Stimulated activated CD4-positive, alpha-beta T cell treated with anti-CD3 and anti-CD28 coated beads, Interleukin-2, amount 100 ng/mL, for 24 hours (primary cell): ENCODE measurements at places on chromosomes 2 and 18.

- DNase-seq, result no peak
Observed at GRCh38 chr18:12606592-12607315, 51.2 kb downstream of the SPIRE1 start.

GRCh38 chr18:22549260-22549937 is 131.7 kb upstream of the CTAGE1 start:
- no peak for DNase-seq

GRCh38 chr2:174059884-174060244 is 94.7 kb upstream of the SP3 start:
- DNase-seq, result no peak

DNA sequence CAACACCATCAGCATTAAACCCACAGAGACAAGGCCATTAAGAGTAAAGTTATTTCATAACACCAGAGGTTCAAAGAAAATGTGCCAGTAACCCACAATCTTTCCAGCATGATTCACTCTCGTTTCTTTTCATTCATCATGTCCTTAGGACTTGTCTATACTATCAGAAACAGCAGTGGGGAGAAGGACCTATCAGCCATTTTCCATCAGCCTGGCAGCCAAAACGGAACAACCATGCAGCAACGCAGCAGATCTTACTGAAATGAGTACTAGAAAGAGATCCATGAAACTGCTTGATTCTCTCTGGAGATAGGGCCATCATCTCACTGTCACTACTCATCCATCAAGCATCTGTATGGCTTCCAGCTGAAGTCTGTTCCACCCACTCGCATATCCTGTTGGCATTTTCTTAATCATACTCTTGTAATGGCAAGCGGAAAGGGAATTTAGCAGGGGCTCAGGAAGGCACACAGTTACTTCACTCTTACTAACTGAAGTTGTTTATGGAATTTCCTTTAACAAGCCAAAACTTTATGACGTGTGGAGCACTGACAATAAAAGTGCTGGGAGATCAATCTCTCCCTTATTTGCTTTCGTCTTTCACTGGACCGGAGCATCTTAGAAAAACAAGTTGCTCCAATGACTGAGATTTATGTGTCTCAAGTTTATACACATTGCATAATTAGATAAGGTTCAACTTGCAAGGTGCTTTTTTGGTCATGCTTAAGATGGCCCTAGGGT is 69.7 kb downstream of the EPHA4 start:
- DNase-seq, result peak; percentile 25

- no peak for DNase-seq
Observed at GRCh38 chr2:172489681-172490080, 62.3 kb downstream of the ITGA6 start.

DNA sequence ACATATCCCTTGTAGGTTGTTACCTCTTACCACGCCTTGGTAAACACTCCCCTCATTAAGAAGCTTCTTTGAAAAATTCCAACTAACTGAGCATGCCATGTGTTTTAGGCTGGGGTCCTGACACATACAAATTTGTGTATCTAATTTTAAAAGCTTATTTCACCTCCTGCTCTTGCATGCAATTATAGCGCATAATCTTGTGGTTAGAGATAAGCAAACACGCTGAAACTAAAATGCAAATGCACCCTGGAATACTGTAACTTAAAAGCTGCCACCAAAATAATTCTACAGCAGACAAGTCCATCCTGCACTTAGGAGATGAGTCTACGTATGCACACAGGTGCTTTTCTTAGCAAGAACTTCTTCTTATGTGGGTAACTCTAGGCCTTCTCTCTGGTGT is 990.2 kb downstream of the TSN start:
- DNase-seq, result no peak

DNA sequence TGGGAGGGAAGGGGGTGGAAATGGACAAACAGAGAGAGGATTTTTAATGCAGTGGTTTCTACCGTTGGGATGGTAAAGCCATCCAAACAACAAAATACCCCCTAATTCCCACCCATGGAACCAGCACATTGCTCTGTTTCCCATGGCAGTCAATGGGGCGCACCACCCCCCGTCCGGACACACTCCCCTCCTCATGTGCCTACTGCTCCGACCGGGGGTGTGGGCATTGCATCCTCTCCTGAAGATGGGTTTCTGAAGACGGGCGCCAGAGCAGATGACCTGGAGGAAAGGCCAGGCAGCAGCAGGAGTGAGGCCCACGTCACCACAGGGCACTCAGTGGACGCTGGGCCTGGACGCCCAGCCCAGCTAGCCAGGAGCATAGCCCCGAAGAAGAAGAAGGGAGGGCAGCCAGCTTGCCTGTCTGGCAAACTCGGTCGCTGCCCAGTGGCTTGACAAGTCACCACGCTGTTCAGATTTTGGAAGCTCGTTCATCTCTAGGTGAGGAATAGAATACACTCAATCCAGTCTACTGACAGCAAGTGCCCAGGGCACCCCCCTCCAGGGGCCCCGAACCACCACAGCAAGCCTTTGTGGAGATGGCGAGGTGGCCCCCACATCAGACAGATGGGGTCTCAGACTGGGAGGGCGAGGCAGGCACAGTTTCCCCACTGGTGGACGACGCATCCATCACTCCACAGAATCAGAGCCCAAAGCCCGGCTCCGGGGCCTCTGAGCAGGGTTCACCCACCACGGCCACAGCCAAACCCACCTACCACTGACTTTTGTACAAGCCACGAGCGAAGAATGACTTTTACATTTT is 296.2 kb upstream of the SALL3 start:
- DNase-seq, result no peak

GRCh38 chr18:21916594-21916993 is 176.0 kb downstream of the MIB1 start:
- no peak for DNase-seq

- no peak for DNase-seq
Observed at GRCh38 chr18:77140030-77140429, 7.4 kb upstream of the MBP start.

- no peak for DNase-seq
Observed at GRCh38 chr2:160816916-160817499, 323.4 kb upstream of the RBMS1 start.

- no peak for DNase-seq
Observed at GRCh38 chr2:159891917-159892730, 94.1 kb upstream of the CD302 start.

DNA sequence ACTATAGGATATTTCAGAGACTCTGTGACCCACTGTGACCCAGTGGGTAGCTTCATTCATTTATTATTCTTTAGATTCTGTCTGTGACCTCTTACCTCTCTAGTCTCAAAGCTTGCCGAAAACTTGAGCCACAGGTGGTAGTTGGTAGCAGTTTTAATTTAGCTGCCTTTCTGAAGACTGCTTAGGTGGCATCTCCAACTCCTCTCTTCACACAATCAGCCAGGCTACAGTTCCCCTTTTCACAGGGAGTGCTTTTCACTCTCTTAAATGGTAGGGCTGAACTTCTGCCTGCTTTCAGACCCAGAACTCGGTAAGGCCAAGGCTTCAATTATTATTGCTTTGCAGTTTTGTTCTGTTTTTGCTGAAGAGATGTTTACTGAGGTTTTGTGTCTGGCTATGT is 349.6 kb downstream of the ARL6IP6 start:
- no peak for DNase-seq

DNA sequence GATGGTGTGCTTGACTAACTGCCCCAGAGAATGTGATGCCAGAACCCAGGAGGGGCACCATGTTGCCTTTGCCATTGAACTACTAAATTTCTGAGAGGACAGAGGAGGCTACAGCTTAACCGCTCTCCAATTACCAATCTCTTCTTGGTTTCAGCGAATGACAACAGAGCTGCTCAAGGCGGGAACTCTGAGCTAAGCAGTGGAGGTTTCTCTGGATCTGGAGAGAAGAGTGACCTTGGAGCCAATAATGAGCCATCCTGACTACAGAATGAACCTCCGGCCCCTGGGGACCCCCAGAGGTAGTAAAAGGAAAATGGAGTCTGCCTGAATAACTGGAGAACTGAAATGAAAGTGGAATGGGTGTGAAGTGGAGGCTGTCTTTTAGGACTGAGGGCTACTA is 53.2 kb downstream of the DIS3L2 start:
- no peak for DNase-seq

DNA sequence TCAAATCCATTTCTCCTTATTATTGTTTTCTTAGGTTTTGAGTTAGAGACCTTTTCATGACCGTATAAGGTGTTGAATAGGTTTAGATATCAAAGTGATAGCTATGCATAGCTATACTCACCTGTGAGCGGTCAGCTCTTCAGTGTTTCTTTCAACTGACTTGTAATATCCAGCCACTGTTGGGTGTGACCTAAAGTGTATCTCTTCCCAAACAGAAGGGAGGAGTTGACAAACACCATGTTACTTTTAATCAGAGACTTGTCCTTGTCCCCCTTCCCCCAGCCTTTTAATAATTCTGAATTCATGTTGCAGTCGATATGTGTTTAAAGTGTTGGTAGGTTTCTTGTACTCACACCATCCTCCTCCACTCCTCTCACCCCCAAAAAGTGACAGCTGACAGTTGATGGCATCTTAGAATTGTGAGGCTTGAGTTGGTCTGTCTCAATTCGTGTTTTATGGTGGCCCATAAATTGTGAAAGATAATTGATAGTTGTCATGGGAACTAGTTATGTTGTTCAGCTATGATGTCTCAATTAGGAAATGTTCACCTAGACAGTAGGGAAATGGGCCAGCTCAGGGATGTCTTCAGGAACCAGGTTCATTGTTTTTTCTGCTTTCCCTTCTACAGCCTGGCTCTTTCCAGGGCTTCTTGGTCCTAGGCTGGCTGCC is 12.0 kb downstream of the NEDD4L start:
- DNase-seq, result no peak

- peak; percentile 67 for DNase-seq
Observed at GRCh38 chr2:68734688-68735525, at the start of gene ARHGAP25. Gene ARHGAP25, plus strand, starts transcription at chr2:68734811. Its CDS starts 389 bp downstream, at chr2:68735200.

DNA sequence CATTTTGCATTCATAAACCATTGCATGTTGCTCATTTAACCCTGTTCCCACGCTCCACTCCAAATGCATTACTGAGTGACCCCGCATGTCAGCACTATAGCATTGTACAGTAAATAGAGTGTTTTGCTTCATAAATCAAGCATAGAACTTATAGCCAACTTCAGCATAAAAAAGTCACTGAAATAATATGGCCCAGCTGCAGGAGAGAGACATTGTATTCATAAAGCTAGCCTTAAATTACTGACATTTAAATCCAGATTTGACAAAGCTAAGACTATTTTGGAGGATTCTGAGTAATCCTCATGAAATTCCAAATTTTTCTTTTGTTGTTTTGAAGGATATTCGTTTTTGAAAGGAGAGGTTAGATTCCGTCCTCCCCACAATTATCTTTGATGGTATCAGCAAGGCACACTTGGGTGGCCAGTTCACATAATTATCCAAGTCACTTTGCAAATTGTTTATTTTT is 320.9 kb upstream of the TCF4 start:
- DNase-seq, result no peak

GRCh38 chr2:113257516-113258264 is 21.0 kb downstream of the PAX8 start:
- no peak for DNase-seq

DNA sequence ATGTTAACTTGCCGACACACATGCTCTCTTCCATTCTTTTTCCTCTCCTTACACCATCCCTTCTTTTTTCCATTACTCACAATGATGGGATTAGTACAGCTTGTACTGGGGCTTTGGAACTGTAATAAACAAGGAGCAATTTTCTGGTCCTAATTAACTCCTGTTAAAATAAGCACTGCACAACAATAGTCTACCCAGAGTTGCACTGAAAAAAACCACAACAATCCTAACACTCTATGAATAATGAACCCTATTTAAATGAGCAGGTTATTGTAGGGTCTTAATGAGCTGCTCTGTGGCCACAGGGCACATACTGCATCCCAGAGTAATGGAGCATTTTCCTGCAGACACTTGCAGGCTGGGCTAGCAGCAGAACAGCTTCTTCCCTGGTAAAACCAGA is 380.3 kb downstream of the NRXN1 start:
- no peak for DNase-seq

GRCh38 chr2:127599211-127599610 is 46.7 kb upstream of the GPR17 start:
- no peak for DNase-seq

- no peak for DNase-seq
Observed at GRCh38 chr2:211881449-211881848, 657.2 kb downstream of the ERBB4 start.

- no peak for DNase-seq
Observed at GRCh38 chr2:31997653-31998052, 13.2 kb downstream of the MEMO1 start.

DNA sequence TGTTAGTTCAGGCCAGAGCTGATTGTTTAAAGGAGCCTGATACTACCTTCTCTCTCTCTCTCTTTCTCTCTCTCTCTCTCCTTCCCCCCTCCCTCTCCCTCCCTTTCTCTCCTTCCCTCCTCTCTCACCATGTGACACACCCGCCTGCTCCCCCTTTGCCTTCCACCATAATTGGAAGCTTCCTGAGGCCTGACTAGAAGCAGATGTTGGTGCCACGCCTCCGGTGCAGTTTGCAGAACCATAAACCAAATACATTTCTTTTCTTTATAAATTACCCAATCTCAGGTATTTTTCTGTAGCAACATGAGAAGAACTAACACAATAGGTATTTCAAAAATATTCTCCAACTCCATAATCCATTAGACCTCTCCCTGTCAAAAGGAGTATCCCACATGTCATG is 62.4 kb downstream of the ANKRD62 start:
- DNase-seq, result no peak

DNA sequence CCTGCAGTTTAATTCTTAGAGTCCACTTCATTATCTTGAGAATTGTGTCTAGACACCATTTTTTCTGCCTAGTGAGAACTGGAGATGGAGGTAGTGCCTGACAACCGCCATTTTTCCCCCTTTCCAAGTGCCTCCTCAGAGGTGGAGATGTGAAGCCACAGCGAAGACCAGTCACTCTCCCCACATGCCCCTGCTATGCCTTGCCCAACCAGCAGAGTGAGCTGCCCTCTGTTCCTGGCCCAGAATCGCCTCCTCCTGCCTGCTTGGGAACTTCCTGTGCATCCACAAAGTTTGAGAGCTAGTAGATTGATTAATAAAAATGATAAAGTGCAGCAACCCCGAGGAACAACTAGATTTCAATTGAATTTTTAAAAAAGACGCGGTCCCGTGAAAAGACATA is 123.3 kb downstream of the CLIP4 start:
- DNase-seq, result peak; percentile 16

- no peak for DNase-seq
Observed at GRCh38 chr2:201174687-201175086, 8.3 kb upstream of the CASP10 start.

DNA sequence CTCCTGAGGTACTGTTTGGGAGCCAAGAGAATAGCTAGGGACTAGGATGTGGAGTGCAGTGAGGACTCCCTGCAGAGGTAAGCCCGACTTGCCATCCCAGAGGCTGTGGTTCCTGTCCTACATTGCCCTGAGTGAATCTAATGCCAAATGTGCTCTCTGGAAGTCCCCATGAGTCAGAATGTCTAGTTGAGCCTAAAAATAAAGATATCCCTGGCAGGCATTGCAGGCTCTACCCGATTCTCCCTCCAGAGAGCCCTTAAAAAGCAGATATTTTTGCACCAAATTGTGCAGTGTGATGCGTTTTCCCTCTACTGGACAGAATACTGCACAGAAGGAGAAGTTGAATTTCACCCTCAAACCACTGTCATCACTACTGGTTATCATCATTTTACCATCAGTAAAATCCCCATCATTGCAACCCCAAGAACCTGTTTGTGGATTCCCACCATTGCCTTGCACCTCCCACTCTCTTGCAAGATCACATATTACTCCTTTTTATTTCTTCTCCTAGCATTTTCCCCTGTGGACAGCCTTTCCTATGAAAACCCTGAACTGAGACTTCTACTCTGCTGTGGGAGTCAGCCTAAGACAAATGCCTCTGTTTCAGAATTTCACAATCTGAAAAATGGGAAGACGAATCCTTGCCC is 98.0 kb downstream of the MARCHF4 start:
- DNase-seq, result no peak

GRCh38 chr2:207996848-207997247 is 28.5 kb downstream of the PLEKHM3 start:
- no peak for DNase-seq

- no peak for DNase-seq
Observed at GRCh38 chr2:72847534-72848315, 21.9 kb upstream of the EXOC6B start.
